ENCODE measurements at places on chromosomes 6 and 20.

DNA sequence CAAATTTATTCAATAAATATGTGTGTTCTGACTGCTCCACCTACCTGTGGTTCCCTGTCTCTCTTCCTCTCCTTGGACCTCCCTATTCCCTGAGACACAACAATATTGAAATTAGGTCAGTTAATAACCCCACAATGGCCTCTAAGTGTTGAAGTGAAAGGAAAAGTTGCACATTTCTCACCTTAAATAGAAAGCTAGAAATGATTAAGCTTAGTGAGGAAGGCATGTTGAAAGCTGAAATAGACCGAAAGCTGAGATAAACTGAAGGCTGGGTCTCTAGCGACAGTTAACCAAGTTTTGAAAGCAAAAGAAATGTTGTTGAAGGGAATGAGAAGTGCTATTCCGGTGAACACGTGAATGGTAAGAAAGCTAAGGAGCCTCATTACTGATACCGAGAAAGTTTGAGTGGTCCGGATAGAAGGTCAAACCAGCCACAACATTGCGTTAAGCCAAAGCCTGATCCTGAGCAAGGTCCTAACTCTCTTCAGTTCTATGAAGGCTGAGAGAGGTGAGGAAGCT, 34.1 kb downstream of the UST start:
- no peak for DNase-seq

- DNase-seq = no peak
Observed at GRCh38 chr20:51206032-51206662, 183.2 kb upstream of the KCNG1 start.

- no peak for DNase-seq
Observed at GRCh38 chr20:35134472-35134871, 12.7 kb downstream of the EDEM2 start.

- no peak for DNase-seq
Observed at GRCh38 chr6:144244688-144245087, 40.4 kb upstream of the UTRN start.

DNA sequence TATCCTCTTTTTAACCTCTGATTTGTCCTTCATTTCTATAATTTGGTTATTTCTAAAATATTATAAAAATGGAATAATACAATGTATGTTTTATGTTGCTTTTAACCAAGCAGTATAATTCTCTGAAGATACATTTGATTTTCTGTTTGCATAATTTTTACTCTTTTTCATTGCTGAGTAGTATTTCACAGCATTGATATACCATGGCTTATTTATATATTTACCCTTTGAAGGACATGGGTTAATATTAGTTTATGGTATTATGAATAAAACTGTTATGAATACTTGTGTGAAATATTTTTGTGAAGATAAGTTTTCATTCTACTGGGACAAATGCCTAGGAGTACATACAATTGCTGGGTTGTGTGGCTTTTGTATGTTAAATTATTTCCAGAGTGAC, 748.6 kb downstream of the TENT5A start:
- no peak for DNase-seq

DNA sequence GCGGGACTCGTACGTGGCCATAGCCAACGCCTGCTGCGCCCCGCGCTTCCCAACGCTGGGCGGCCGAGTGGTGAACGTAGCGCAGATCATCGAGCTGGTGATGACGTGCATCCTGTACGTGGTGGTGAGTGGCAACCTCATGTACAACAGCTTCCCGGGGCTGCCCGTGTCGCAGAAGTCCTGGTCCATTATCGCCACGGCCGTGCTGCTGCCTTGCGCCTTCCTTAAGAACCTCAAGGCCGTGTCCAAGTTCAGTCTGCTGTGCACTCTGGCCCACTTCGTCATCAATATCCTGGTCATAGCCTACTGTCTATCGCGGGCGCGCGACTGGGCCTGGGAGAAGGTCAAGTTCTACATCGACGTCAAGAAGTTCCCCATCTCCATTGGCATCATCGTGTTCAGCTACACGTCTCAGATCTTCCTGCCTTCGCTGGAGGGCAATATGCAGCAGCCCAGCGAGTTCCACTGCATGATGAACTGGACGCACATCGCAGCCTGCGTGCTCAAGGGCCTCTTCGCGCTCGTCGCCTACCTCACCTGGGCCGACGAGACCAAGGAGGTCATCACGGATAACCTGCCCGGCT, 3.4 kb downstream of the SLC32A1 start:
- no peak for DNase-seq
